CD4-positive, alpha-beta T cell treated with Interleukin-6 for 4 hours (primary cell): ENCODE measurements at places on chromosomes 4 and X.

- DNase-seq = no peak
These were observed 289.7 kb downstream of the IL1RAPL1 start for GRCh38 chrX:28876901-28877300.

DNA sequence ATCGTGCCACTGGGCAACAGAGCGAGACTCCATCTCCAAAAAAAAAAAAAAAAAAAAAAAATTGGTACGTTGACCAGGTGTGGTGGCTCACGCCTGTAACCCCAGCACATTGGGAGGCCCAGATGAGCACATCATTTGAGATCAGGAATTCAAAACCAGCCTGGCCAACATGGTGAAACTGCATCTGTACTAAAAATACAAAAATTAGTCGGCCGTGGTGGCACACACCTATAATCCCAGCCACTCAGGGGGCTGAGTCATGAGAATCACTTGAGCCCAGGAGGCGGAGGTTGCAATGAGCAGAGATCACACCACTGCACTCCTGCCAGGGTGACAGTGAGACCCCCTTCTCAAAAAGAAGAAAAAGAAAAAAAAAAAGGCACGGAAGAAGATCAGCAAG, 24.5 kb downstream of the RBMX start:
- no peak for DNase-seq

- no peak for DNase-seq
These were observed 125.3 kb upstream of the VAMP7 start for GRCh38 chrX:155755706-155756337.

- DNase-seq = peak; percentile 43
These were observed 124.2 kb upstream of the MBNL3 start for GRCh38 chrX:132612821-132613564.

GRCh38 chr4:168881781-168882420, 128.2 kb downstream of the CBR4 start:
- no peak for DNase-seq

DNA sequence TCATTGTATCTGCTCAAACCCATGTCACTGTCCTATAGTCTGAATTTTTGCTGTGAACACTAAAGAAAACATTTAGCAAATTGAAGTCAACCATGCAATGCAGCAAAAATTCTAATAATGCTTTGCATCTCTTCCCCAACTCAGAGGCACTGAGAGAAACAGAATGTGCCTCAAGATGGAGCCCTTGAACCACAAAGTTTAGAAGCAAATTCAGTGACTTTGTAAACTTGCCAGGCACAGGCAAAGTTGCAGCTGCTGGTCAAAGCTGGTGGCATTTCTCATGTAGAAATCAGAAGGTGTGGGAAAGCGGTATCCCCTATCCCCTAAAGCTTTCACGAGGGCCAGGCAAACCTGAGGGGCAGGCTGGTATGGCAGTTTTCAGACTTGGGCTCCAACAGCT, 121.7 kb upstream of the DIPK2B start:
- DNase-seq = peak; percentile 2

GRCh38 chr4:176259330-176260090, 9.5 kb downstream of the ASB5 start:
- no peak for DNase-seq
